ENCODE measurements at places on chromosomes 4 and X. TPM values are rescaled to one million over a fixed set of nuclear protein-coding genes. Genes with fewer than 3 reads are reported as not detected.

Gene POLN
- total RNA-seq: 2.4 TPM

Gene GBA3
- not detected for total RNA-seq

DNA sequence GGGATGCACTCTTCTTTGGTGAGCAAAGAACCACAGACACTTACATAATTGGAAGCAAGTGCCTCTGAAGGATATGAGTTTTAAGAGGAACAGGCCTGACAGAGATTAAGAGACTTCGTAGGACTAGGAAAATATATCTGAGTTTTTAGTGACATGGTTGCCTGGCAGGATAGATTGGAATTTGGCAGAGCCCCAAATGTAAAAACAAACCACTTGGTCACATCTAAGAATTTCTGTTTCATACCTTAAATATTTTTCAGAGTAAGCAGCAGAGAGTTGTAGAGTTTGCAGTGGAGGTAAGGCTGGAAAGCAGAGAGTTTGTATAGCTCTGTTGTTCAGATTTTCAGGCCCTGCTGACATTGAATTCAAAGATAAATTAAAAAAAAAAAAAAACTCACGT lies 150.1 kb upstream of the MAGEB2 start:
- no peak for DNase-seq

GRCh38 chr4:97582890-97583289 lies 560.4 kb downstream of the STPG2 start:
- no peak for DNase-seq

Gene LUZP4
- 0.33 TPM for total RNA-seq

Gene TEX28
- not detected for total RNA-seq

DNA sequence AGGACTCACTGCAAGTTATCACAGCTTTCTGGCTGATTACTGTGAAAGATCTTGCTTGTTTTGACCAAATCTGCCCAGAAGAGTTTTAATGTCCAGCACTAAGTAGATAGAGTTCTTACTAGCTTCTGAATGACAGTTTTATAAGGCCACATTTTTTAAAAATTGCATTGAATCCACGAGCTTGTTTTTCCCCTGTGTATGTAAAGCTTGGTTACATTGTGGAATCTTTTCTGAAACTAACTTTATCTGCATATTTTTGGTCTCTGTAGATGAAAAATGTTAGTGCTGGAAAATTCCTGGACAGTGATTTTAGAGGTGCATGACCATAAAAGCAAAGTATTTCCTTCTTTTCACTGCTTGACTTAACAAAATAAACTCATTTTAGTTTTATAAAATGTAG lies 650.3 kb upstream of the FAM241A start:
- no peak for DNase-seq

DNA sequence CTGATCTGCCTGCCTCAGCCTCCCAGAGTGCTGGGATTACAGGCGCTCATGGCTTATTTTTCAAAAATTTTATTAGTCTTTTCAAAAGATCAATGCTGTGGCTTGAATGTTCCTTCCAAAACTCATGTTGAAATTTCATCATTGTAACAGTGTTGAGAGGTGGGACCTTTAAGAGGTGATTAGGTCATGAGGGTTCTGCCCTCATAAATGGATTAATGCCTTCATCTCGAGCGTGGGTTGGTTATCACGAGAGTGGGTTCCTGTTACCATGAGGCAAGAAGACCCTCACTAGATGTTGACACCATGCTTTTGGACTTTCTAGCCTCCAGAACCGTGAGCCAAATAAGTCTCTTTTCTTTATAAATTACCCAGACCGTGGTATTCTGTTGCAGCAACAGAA lies 30.3 kb downstream of the EIF2S3 start:
- no peak for DNase-seq

GRCh38 chr4:89000844-89001360 lies 56.1 kb downstream of the FAM13A start:
- no peak for DNase-seq

DNA sequence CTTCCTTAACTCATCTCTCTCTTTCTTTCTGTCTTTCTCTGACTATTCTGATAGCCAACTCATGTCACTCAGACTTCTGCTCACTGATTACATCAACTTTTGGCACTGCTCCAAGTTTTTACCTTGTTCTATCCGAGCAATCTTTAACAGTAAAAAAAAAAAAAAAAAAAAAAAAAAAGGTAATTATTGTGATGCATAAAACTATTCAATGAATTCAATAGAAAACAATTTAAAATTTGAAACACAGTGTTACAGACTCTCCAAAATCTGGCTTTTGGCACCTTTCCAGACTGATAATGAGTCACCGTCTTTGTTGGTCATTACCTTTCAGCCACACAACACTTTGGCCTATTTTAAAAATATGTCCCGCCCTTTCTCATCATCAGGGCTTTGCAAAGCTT lies 229.5 kb downstream of the GALNTL6 start:
- DNase-seq: no peak

- DNase-seq: no peak
Measured at GRCh38 chr4:101304916-101305315, 42.4 kb downstream of the PPP3CA start.

GRCh38 chr4:183808097-183808456 lies 97.0 kb upstream of the STOX2 start:
- DNase-seq: peak; percentile 62

Gene MAGEA11
- 0.18 TPM for total RNA-seq

DNA sequence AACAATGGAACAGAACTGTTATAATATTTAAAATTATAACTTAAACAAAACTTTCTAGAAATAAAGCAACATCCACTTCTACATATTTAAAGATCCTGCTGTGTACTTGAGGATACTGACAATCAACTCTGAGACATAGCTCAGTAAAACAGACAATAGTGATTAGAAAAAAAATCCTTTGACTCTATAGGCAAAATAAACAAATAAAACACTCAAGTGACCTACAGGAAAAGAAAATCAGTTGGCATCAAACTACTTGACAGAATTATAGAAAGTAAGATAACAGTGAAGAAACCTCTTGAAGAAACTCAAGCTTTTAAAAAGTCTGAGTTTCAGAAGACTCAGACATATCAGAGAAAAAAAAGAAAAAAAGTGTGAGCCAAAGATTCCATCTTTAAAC lies 55.9 kb upstream of the THOC2 start:
- no peak for DNase-seq

DNA sequence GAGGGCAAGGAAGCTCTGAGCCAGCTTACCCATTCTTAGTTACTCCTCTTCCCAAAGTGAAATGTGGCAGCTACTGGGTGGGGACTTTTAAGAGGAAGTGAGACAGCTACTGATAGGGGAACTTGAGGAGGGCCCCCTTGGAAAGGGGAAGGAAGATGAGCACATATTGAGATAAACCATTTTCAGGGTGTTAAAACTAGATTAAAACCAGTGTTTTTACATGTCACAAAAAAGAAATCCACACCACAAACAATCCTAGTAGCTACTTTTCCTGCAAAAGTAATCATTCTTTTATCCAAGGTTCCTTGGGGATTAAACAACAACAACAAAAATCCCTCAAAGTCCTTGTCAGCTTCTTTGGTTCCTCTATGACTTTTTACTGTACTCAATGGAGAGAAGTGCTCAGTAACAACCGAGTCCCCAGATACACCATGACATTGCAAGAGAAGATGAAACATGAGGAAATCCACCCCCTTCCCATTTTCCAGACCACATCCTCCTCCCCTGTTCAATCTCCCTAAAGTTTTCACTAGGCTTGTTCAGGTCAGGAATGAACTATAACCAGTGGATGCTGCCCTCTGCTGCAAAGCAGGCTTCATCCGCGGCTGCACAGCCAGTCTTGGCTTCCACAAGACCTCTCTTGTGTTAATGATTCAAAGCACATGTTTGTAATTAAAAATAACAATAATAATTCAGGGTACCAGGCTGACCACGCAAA lies 113.5 kb upstream of the TMEM164 start:
- DNase-seq: no peak

GRCh38 chrX:38103857-38104812 lies 97.8 kb downstream of the SYTL5 start:
- no peak for DNase-seq

DNA sequence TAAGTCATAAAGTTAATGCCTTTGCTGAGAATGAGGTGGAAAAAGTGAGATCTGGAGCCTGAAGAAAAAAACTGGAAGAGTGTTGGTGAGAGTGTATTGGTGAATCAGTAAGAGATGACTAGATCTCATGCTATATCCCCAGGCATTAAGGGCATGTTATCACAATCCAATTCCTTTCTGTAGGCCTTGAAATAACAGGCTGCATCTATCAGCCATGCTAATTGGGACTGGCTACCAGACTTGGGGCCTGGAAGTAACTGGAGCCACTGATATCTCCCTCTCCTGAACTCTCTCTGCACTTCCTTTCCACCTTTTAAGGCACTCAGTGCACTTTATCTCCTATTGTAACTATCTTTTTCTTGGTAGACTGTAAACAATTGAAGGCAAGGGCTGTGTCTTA lies 88.8 kb upstream of the HPRT1 start:
- no peak for DNase-seq

DNA sequence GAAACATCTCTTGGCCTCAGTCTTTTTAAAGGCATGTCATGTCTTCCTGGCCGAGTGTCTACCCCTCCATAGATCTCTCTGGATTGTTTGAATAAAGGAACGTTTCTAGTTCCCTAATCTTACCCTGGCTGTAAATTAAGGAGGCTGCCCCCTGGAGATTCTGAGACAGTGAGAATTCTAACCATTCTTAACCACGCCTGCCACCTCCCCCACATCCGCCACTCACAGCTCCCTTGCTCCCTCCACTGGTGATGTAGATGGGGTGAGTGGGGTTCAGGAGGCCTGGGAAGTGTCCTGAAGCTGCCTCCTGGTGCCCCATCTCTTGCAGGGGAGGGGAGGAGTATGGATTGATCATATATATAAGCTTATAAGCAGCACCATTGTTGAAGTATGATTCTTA lies 48.0 kb upstream of the TRIM2 start:
- DNase-seq: peak; percentile 58

DNA sequence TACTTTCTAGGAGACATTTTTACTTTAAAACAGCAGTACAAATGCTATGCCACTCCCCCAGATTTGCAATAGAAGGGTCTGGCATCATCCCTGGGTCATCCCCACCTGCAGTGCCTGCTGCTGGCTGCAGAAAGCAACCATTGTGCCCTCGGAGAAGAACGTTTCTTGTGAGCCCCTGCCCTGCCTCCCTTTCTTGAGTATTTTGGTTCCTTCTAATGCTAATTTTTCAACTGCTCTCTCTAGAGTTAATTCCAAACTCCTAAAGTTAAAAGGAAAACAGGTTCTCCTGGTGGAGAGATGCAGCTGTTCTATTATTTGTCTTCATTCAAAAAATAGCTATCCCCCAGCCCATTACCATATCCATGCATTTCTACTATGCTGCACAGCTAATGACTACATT lies 107.1 kb downstream of the IDS start:
- DNase-seq: peak; percentile 1

Gene CTAG2
- total RNA-seq: not detected

All from H7 (cell line).